ENCODE measurements at places on chromosomes 11 and 22. TPM values are rescaled to one million over a fixed set of nuclear protein-coding genes. Genes with fewer than 3 reads are reported as not detected.

DNA sequence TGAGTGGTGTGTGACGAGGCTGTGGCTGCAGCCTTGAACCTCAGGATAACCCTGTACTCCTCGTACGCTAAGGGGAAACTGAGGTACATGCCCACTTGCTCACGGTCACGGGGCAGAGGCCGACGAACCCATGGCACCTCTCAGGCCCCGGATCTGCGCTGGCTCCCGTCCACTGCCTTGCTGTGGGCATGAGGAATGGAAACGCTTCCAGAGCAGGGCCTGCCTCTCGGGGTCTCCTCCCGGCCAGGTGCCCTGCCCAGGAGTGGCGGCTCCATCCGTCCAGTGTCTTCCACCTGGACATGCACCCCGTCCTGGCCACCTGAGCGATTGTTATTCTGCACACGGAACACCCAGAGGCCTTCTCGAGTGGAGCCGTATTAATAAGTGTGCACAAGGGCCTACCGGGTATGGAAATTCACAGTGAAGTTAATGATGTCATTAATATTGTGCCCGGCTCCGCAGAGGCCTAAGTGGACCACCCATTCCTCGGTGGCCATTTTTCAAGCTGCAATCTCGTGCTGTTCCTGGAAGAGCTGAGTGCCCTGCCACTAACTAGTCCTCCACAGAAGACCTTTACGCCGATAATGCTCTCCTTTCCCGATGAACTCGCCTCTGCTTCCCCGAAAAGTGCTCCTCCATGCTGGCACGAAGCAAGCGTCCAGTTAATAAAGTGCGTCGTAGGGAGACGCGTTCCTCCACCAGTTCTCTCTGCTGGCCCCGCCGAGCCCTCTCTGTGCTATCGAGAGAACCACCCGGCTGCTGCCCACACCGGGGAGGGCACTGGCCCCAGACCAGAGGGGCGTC lies 927.9 kb downstream of the BRD1 start:
- no peaks in the 10 kb centered on the region for H3K27me3 ChIP-seq
- H3K4me1 ChIP-seq: no peaks in the 10 kb centered on the region
- no peaks in the 10 kb centered on the region for H3K36me3 ChIP-seq
- peak; percentile 14 for DNase-seq
- H3K27ac ChIP-seq: no peak overlapping the region

The TMEM179B gene
- total RNA-seq: 56.5 TPM

- no peaks in the 10 kb centered on the region for H3K27me3 ChIP-seq
- H3K4me1 ChIP-seq: no peaks in the 10 kb centered on the region
- H3K4me3 ChIP-seq: no peak overlapping the region
- H3K27ac ChIP-seq: no peak overlapping the region
- no peak for DNase-seq
These were observed 28.7 kb downstream of the MIF start for GRCh38 chr22:23922921-23923320.

DNA sequence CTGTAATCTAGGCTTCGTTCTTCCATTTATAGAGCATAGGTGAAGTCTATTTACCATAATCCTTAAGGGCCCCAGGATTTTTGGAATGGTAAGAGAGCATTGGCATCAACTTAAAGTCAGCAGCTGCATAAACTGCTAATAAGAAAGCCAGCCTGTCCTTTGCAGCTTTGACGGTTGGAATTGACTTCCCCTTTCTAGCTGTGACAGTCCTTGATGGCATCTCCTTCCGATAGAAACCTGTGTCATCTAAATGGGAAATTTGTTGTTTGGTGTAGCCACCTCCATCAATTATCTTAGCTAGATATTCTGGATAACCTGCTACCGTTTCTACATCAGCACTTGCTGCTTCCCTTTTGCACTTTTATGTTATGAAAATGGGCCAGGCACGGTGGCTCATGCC lies 58.0 kb upstream of the GLYATL1B start:
- H3K27ac ChIP-seq: no peak overlapping the region
- no peak for DNase-seq
- H3K36me3 ChIP-seq: no peaks in the 10 kb centered on the region
- H3K27me3 ChIP-seq: no peaks in the 10 kb centered on the region
- H3K4me1 ChIP-seq: no peaks in the 10 kb centered on the region

- H3K4me3 ChIP-seq: no peak overlapping the region
- no peak for DNase-seq
- H3K4me1 ChIP-seq: no peaks in the 10 kb centered on the region
- no peaks in the 10 kb centered on the region for H3K36me3 ChIP-seq
- H3K27me3 ChIP-seq: no peaks in the 10 kb centered on the region
These were observed 90.6 kb downstream of the GAB4 start for GRCh38 chr22:16917144-16918003.

The C1QTNF4 gene
- 2.1 TPM for total RNA-seq

The ZNF215 gene
- 0.61 TPM for total RNA-seq

- DNase-seq: no peak
- peaks cover 17% of the 10 kb centered on the region for H3K4me1 ChIP-seq
- no peak overlapping the region for H3K27ac ChIP-seq
- H3K27me3 ChIP-seq: no peaks in the 10 kb centered on the region
These were observed 84.8 kb upstream of the SHANK2 start for GRCh38 chr11:71336996-71337754.

DNA sequence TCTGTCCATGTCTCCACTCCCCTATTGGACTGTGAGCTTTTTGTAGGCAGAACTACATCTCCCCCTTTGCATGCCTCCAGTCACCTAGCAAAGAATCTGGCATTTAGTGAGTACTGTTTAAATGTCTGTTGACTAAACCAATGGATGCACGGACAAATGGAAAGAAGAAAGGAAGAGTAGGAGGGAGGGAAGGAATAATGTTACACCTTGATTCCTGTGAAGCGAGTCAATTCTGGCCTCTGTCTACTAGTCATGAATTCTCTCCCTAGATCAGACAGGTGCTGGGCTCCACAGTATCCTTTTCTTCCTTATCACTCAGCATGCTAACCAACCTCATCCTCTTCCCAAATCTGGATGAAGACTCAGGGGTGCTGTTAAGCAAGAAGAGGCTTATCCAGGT lies 33.6 kb downstream of the GALNT18 start:
- peaks cover 16% of the 10 kb centered on the region for H3K4me1 ChIP-seq
- no peaks in the 10 kb centered on the region for H3K36me3 ChIP-seq
- H3K27ac ChIP-seq: no peak overlapping the region
- H3K27me3 ChIP-seq: no peaks in the 10 kb centered on the region

DNA sequence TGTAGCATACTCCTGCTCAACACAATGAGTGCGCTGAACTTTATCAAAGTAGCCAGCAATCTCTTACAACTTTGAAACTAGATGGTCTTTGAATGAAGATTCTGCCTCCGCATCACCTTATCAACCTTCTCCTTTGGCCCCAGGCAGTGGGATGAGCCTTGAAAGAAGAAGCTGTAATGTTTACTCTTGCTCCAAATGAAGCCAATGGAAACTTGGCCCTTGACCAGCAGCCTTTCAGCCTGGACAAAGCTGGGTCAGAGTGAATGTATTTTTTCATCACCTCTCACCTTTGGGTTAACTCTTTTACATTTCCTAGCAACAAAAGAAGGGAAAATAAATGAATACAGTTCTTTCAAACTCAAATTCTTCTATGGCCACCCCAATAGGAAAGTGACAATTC lies 359.1 kb downstream of the KCNA4 start:
- no peak for DNase-seq
- H3K27me3 ChIP-seq: no peaks in the 10 kb centered on the region
- no peaks in the 10 kb centered on the region for H3K36me3 ChIP-seq

The POU2AF2 gene
- not detected for total RNA-seq

GRCh38 chr11:95827696-95828095 lies 37.4 kb downstream of the CEP57 start:
- no peaks in the 10 kb centered on the region for H3K4me1 ChIP-seq
- no peak for DNase-seq
- no peaks in the 10 kb centered on the region for H3K27me3 ChIP-seq
- H3K36me3 ChIP-seq: no peaks in the 10 kb centered on the region
- H3K27ac ChIP-seq: no peak overlapping the region
- H3K4me3 ChIP-seq: no peak overlapping the region

The DSCAML1 gene
- total RNA-seq: 0.89 TPM

The NOX4 gene
- 3.8 TPM for total RNA-seq

DNA sequence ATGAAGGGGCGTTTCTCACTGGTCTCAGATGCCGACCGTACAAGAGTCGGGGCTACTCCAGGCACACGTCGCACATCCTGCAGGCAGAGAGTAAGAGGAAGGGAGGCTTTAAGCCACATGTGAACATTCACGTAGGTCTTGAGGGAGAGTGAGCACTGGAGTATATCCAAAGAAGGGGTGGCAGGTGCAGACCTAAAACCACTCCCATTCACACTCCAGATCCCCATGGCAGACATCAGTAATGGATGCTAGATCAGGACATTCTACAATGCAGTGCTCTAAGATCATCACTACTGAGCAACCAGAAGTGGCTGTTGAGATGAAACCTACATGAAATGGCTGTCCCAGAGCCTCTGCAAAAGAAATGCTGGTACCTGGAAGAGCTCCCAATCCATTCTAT lies 39.0 kb downstream of the WT1 start:
- no peaks in the 10 kb centered on the region for H3K36me3 ChIP-seq
- no peak overlapping the region for H3K27ac ChIP-seq
- no peaks in the 10 kb centered on the region for H3K27me3 ChIP-seq
- H3K4me1 ChIP-seq: no peaks in the 10 kb centered on the region

DNA sequence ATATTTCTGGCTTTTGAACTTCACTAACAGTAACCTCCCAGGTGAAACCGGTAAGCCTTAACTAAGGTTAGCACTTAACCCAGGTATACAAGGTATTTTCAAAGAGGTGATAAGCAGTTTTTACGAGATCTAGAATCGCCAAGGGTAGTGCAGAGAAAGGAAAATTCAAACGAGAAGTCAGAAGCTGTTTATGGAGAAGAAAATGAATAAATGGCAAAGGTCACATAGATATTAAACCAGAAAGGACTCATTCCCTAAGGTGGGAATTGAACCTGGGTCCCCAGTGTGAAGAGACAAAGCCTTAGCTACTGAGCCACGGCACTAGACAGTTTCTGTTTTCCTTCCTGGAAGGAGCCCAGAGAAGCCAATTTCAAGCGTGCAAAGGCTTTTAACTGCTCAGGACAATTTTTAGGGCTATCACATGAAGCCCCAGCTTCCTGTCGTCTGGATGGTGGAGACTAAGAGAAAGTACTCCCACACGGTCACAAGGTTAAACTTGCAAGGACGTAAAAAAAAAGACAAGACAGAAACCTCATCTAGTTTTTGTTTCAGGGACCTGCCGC lies 5.7 kb upstream of the C1QTNF6 start:
- H3K4me1 ChIP-seq: peaks cover 45% of the 10 kb centered on the region
- no peak overlapping the region for H3K4me3 ChIP-seq
- no peaks in the 10 kb centered on the region for H3K27me3 ChIP-seq
- DNase-seq: no peak

- no peaks in the 10 kb centered on the region for H3K4me1 ChIP-seq
- H3K4me3 ChIP-seq: no peak overlapping the region
These were observed 167.1 kb downstream of the C11orf91 start for GRCh38 chr11:33533386-33534052.
